AG20443 (cell line): ENCODE measurements at places on chromosomes 5 and 9.

DNA sequence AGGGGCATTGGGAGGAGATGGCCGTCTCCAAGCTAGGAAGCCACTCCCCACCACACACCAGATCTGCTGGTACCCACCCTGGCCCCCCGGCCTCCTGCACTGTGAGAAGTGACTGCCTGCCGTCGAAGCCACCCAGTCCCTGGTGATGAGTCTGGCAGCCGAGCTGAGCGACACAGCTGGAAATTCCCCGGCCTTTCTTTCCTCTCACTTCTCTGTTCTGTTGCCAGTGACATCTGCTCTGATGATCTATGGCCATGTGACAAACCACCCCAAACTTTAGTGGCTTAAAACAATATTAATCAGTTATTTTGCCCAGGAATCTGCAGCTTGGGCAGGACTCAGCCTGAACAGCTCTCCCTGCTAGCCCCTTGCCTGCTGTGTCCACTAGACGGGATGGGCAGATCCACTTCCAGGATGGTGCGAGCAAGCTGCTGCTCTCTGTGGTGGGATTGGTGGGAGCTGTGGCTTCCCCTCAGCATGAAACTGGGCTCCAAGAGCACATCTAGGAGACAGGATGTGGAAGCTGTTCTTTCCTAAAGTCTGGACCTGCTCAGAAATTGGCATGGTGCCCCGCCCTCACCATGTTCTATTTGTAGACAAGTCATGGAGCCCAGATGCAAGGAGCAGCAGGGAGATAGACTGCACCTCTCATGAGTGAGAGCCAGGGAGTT lies 211.2 kb downstream of the GADD45G start:
- no peak for DNase-seq

GRCh38 chr5:172521338-172521932 lies 67.1 kb upstream of the SH3PXD2B start:
- no peak for DNase-seq

GRCh38 chr5:141512390-141512910 lies 23.6 kb downstream of the PCDHGC5 start:
- peak; percentile 68 for DNase-seq

DNA sequence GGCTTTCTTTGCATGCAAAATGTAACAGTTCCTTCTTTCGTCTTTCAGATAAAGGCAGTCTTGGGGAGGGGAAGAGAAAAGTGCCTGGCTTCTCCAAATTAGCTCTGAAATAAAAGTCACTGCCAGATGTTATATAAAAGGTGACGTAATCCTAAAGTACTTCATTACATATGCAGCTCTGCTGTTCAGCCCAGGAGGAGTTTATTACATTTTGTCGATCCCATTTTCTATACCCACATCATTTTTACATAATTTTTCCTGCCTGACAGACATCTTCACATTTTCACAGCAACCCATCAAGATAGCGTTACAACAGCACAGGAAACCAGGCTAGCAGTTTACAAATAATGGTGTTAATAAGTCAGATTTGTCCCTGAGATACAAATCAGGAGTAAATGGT lies 86.7 kb upstream of the SLC30A5 start:
- DNase-seq = no peak

DNA sequence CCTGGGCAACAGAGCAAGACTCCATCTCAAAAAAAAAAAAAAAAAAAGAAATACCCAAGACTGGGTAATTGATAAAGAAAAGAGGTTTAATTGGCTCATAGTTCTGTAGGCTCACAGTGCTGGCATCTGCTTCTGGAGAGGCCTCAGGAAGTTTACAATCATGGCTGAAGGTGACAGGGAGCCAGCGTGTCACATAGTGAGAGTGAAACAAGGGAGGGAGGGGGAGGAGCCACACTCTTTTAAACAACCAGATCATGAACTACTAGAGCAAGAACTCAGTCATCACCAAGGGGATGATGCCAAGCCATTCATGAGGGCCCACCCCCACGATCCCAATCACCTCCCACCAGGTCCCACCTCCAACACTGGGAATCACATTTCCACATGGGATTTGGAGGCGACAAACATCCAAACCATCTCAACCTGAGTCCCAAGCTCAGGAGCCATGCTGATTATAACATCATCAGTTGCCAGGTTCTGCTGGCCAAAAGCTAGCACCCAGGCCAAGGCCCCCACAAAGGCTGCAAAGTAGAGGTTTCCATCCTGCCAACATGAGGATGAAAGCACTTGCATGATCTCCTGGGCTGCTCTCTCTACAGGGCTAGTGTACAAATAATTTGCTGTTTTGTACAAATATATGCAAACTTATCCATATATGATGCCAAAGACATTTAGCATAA lies 15.3 kb downstream of the DENND1A start:
- DNase-seq = no peak

GRCh38 chr5:14593326-14594021 lies 11.9 kb downstream of the OTULINL start:
- DNase-seq = peak; percentile 53

DNA sequence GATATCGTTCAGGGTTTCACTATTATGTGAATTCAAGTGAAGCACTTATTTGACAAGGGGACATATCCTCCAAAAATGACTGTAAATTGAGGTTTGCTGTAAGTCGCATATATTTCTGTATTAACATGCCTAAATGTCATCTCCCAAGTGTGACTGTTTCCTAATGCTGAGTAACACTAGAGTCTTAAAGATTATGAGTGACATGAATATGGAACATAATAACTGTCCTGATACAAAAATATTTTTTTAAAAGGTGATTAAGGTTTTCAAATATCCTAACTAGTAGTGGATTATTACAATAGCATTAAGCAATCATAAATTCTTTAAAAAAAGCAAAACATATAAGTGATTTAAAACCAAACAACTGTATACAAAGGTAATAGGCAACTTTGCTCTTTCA lies 3.6 kb downstream of the NFIB start:
- no peak for DNase-seq

DNA sequence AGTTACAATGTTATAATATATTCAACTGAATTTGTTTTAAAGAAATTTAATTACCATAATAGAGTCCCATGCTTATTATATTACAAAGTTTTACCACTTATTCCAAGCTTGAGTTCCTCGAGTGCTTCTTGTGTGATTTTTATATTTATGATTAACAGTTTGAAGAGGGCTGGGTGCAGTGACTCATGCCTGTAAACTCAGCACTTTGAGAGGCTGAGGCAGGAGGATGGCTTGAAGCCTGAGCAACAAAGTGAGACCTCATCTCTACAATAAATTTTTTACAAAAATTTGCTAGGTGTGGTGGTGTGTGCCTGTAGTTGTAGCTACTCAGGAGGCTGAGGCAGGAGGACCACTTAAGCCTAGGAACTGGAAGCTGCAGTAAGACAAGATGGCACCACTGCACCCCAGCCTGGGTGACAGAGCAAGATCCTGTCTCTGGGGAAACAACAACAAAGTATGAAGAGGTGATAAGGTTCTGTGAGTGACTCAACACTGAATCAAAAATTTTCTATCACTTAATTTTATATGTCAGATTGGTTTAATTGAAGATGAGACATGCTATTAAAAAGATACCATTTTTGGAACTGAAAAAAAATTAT lies 9.2 kb downstream of the POC5 start:
- no peak for DNase-seq

- peak; percentile 30 for DNase-seq
Measured at GRCh38 chr5:54671111-54671531, 153.6 kb downstream of the SNX18 start.

DNA sequence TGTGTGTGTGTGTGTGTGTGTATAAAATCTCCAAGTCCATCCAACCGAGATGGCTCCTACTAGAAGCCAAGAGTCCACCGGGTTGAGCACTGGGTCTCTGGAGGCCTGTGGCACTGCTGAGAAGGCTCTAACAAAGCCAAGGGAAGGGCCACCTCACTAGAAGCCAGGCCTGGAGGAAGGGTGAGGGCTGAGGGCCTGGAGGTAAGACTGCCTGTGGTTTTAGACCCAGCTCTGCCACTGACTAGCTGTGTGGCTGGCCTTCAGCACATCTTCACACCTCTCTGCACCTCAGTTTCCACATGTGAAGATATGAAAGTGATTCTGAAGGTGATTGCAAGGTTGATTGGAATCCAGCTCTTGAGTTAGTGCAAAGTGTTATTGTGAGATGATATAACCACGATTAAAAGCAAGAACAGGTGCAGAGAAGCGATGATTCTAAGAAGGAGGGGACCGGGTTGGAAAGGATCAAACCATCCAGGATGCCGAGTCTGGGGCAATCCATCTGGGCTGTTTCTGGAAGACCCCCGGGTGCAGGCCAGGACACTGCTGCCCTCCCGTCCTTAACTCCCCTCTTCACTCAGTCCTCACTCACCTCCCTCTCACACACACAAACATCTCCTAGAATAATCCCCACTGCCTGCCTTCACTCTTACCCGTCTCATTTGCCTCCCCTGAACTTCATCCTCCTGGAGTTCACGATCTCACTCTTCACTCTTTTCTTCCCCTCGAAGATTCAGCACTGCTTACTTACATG lies 2.3 kb downstream of the IL4 start:
- no peak for DNase-seq

DNA sequence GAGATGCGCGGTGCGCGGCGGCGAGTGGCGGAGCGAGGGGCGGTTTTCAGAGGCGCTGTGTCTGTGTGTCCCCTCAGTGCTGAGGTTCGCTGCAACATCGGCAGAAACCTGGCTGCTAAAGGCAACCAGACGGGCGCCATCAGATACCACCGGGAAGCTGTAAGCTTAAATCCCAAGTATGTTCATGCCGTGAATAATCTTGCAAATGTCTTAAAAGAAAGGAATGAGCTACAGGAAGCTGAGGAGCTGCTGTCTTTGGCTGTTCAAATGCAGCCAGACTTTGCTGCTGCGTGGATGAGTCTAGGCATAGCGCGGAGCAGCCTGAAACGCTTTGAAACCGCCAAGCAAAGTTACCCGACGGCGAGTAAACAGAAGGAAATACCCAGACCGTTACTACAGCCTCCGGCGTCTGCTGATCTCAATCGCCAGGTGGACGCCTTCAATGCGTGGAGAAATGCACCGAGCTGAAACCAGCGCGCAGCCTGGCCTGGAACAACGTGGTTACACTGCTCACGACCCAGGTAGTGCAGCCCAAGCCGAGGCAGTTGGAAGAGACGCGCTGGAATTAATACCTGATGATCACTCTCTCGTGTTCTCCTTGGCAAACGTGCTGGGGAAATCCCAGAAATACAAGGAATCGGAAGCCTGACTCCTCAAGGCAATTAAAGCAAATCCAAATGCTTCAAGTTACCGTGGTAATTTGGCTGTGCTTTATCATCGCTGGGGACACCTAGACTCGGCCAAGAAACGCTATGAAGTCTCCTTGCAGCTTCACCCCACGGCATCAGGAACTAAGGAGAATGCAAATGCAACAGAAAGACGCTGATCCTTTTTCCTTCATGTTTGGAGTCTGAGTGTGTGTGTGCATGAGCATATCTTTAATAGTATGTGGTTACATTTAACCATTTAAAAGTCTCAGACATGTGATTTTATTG lies 15.9 kb downstream of the OR2V1 start:
- DNase-seq = peak; percentile 49

DNA sequence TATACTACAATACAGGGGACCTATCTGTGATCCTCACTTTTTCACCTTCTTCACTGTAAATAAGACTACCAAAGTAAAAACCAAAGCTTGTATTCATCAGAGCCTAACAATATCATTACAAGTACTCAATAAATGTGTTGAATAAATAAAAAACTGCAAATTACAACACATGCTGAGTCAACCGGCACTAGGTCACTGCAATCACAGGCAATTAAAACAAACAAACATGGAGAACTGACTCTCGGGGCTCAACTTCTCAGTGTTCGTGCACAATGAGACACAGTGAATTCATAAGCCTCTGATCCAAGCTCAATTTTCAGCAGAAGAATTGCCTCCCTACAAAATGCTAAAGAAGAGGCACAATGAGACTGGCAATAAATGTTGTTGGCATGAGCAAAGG lies 69.2 kb downstream of the CDK5RAP2 start:
- DNase-seq = no peak

GRCh38 chr5:172380301-172380986 lies 73.9 kb downstream of the SH3PXD2B start:
- no peak for DNase-seq

- DNase-seq = no peak
Measured at GRCh38 chr5:25399878-25400480, 755.2 kb upstream of the CDH10 start.

DNA sequence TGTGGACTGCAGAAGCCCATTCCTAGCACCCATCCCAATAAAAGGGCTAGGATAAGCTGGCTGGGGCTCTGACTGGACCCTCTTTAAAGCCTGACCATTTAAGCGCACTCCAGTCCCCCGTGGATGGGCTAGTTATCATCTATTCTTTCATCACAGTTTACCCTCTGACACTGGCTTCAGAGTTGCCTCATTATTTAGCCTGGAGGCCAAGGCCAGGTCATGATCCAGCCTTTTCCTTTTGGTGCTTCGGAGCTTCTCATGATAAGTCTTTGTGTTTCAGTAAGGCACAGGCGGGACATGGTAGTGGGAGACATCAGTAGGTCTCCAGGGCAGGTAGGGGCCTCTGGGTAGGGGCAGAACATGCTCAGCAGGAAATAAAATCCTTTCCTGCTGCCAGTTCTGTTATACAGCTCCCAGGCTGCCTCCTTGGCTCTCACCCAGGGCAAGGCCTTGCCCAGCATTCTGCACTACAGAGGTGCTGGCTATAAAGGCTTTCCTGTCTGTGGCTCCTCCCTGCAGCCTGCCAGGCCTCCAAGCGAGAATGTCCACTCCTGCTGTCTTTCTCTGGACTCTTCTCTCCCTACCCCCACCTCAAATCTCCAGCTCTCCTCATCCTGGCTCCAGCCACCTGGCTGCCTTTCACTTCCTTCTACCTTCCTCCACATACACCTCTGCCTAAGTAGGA lies 128.8 kb downstream of the FSTL4 start:
- DNase-seq = no peak

- peak; percentile 100 for DNase-seq
Measured at GRCh38 chr9:94726495-94727191, at the start of gene AOPEP. TSS of gene AOPEP (plus strand) at chr9:94726699. CDS start at chr9:94759784, 33,085 bp downstream.

DNA sequence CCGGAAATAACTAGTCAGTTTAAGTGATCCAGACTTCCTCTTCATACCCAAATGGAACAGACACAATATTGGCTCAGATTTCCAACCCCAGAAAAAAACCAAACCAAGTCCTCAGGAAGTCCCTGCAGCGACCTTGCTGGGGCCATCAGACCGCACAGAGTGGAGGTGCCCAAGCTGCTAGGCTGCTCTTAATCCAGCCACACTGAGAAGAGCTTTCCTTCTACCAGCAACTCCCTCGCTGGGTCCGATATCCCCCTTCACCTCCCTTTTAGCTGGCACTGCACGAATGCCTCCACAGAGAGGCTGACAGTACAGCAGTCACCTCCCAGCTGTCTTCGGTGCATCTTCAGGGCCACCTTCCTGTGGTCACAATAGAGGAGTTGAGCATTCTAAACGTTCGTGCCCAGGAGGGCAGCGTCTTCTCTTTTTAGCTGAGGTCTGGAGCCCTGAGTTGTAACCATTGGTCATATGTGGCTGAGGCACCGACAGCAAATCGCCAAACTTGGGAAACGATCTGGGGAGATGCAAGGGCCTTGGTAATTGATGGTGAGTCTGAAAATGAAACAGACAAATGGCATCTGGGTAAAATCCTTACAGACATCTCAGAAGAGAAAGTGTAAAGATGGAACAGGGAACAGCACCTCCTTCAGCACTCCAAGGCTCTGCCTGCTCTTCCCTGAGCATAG lies 5.7 kb downstream of the NAIF1 start:
- no peak for DNase-seq
